NCI-H1092 treated with DMSO at 0.1 percent for 48 hours (cell line): ENCODE measurements at places on chromosomes 7 and 10.

GRCh38 chr7:69213878-69214277 is 384.4 kb upstream of the AUTS2 start:
- DNase-seq: no peak

DNA sequence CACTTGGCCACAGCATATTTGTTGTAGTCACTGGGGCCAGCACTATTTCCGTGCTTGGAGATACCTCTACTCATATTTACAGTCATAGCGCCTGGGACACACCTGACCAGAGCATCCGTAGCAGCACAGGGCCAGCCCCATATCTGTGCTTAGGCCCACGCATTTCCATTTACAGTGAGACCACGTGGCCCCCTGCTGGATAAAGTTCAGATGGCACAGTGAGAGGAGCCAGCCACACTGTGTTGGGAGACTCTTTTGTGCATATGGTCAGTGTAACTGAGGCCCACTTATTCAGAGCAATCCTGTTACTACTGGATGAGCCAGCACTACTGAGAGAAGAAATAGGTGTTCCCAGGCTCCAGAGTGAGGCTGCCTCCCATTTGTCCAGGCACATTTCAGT is 455.3 kb downstream of the REEP3 start:
- peak; percentile 9 for DNase-seq

DNA sequence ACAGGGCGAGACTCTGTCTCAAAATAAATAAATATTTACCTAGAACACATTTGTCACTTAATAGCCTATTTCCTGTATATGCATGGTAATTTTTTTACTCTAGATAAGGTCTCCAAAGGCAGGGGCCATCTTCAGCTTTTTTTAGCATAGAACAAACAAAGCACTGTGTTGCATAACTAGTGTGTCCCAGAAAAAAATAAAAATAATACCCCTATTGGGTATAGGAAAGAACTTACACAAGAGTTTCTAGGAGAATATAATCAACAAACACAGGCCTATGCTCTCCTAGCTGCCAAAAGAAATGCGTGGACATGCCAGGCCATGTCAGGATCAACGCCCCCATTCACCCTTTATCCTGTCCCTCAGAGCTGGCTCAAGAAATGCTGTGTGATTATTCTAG is 103.6 kb downstream of the PARD3 start:
- no peak for DNase-seq

GRCh38 chr7:91299952-91300775 is 35.9 kb downstream of the FZD1 start:
- no peak for DNase-seq

DNA sequence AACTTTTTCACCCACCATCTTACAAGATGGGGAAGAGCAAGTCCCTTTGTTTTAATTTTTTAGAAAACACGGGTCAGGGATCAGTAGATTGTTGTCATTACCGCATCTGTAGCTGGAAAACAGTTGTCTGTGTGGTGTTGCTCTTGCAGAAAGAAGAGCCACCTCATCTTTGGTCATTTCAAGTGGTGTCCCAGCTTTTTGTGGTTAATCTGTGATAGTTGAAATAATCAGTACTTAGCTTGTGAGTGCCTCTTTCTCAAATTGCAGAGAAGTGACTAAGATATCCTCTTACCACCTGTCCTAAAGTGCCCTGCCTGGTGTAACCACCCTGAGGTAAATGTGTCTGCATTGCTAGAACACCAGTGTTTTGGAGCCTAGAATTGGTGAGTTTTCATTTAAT is 5.5 kb downstream of the PRPF18 start:
- DNase-seq: no peak

DNA sequence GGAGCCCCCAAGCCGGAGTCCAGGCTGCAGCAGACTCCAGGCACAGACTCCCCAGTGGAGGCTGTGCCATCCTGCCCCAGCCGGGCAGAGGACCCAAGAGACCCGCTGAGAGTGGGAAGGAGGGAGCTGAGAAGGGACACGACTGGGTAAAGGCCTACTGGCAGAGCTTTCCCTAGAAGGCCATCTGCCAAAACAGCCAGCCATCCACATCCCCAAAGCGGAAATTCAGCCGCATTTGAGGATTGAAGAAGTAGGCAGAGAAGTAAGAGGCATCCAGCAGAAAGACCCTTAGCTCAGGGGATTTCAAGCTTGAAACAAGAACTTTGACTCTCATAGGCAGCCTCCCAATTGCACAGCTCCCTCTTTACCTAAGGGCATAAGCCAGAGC is 857 bp downstream of the CPXM2 start:
- DNase-seq: no peak

DNA sequence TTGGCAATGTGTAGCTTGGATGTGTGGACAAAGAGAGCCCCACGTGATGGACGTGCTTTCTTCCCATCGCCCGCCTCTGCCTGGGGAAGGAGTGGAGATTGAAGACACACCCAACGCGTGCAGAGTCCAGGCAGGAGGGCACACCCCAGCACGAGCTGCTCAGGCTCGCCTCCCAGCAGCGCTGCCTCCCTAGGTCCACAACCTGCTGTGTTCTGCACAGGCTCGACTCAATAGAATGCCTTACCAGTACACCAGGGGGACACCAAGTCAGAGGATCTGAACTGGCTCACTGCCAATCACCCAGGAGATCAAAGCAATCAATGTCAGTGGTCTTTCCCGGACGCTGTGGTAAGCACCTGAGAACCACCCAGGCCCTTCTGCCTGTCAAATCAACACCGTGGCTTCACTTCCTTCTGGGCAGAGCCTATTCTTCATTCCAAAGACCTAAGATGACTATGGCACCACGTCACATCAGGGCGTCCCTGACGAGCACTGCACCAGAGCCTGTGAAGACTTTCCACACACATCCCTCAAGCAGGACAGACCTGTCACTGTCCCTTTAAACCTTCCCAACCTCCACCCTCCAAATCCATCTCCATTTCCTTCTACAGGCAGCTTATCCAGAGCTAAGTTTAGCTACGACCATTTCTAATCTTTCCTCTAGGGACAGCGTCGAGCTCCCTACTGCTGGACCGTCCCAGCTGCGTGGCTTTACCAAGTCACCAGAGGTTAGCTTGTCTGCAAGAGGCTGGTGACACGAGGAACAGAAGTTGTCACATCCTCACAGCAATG is 72.3 kb downstream of the AMZ1 start:
- DNase-seq: peak; percentile 77
